Stimulated activated naive CD4-positive, alpha-beta T cell treated with Interleukin-2 at 50 U/mL for 16 hours (primary cell): ENCODE measurements at places on chromosomes 2 and 18.
A peak's percentile ranks its signal among the peaks of the same experiment; 100 is the strongest.

DNA sequence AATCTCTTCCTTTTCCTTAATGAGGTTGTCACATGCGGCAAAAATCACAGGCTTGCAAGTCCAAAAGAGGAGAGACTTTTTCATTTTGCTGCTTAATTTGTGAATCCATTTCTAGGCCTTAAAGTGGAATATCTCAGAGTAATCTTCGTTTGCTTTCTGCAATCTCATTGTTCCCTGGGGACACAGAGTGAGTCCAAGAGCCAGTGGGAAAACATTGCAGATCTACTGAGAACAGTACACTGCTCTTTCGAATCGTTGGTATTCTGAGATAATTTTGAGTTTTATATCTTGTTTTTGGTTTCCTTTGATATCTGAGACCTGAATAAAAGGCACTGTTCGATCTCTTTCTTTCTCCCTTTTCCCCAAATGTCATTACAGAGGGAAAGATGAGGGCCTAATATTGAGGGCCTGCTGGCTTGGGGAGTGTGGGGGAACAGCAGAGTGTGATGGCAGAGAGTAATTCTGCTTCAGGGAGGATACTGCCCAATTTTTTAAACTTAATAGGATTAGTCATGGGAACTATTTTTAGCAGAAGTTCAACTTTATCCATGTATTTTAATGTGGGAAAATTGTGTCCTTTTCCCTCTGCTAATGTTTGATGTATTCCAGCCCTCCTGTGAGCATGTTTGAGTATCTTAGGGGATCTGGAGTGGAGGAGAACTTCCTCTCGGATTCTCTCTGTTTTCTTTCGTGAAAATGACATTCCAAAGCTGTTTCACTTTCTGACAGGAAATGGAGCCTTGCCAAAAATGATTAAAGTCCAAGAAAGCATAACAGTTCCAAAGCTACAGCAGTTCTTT lies 418.2 kb upstream of the ZEB2 start:
- no peak for DNase-seq

DNA sequence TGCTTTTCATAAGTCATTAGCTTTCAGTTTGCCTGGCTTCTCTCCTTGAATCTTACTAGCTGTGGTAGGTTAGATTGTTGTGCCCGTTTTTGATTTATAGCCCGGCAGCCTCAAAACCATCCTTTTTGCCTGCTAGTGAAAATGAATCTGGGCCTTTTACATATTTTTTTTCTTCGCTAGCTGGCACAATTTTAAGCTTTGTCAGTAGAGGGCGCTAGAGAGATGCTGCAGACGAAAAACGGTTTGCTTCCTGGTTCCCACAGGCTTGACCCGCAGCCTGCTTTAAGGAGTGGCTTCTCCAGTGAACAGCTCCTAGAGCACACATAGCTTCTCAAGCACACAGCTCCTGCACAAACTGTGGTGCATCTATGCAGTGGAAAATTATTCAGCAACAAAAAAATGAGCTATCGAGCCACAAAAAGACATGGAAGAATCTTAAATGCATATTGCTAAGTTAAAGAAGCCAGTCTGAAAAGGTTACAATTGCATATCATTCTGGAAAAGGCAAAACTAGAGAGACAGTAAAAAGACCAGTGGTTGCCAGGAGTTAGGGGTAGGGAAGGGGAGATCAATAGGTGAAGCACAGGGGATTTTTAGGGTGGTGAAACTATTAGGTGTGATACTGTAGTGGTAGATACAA lies 47.9 kb downstream of the E2F6 start:
- DNase-seq: no peak

GRCh38 chr2:238901461-238902057 lies 53.7 kb downstream of the TWIST2 start:
- no peak for DNase-seq

DNA sequence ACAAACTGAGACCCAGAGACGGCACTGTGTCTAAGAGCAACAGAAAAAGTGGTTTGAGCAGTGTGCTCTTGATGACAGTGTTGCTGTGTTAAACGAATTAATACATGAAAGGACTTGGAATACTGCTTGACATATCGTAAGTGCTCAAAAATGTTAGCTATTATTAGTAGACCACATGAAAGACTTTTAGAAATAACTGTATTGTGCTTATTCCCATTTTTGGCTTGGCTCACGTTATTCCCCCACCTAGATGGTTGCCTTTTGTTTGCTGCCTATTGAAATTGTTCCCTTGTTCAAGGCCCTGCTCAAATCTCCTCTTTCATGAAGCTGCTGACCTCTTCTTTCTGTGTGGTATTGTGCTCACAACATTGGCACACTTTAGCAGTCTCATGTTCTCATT lies 27.8 kb upstream of the C2orf74 start:
- DNase-seq: no peak

DNA sequence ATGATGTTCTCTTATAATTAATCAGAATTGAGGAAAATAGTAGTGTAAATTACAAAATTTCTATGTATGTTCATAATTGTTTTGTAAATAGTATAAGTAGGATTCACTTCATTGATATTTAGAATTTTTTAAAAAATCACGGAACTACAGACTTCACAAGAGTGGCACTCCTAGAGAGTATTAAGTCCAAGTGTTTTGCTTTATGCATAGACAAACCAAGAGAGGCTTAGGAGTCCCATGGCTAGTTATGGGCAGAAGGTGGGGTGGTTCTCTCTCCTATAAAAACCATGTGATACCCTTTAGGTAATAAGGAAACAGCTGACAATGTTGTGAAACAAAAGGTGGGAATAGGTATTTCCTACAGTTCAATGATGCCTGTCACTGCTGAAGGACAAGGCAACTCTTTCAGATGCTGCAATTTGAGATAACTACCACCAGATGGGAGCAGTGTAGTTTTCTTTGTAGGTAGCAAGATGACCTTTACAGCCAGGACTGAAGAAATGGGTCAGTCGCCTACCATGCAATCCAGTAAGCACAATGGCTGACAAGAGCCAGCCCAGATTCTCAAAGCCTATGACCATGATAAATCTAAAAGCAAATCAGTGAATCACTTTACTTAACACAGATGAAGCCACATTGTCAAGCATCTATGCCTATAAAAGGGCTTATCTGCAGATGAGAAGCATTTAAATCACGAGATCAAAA lies 83.9 kb downstream of the AAK1 start:
- no peak for DNase-seq

GRCh38 chr18:61727241-61728193 lies 165.3 kb downstream of the RNF152 start:
- DNase-seq: no peak

GRCh38 chr2:150292192-150292591 lies 195.3 kb downstream of the RND3 start:
- DNase-seq: no peak

DNA sequence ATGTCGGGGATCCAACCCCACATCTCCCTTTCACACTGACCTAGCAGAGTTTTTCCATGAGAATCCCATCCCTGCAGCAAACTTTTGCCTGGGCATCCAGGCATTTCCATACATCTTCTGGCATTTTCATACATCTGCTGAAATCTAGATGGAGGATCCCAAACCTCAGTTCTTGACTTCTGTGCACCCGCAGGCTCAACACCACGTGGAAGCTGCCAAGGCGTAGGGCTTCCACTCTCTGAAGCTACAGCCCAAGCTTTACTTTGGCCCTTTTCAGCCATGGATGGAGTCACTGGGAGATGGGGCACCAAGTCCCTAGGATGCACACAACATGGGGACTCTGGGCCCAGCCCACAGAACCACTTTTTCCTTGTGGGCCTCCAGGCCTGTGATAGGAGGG lies 32.2 kb upstream of the TEX51 start:
- DNase-seq: no peak

DNA sequence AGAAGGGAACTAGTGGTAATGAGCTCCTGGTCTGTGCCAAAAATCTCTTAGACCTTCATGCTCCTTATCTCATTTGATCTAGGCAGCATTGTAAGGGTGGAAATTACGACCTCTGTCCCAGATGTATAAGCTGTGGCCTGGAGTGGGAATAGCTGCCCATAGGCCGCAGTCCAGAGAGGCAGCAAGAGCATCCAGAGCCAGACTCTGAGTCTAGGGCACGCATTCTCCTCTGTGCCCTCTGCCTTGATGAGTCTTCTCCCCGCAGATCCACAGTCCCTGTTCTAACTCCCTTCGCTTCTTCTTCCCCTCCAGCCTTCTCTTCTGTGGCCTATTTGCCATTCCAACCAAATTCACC lies 304.6 kb downstream of the MYCN start:
- no peak for DNase-seq

- DNase-seq: no peak
Observed at GRCh38 chr2:157107460-157107859, 150.0 kb upstream of the GALNT5 start.

GRCh38 chr2:99615247-99615771 lies 125.5 kb upstream of the REV1 start:
- DNase-seq: no peak

- no peak for DNase-seq
Observed at GRCh38 chr2:63364866-63365265, 223.4 kb downstream of the WDPCP start.

GRCh38 chr18:80204142-80204541 lies 43.2 kb downstream of the PARD6G start:
- no peak for DNase-seq

- DNase-seq: no peak
Observed at GRCh38 chr2:189115126-189115525, 64.4 kb downstream of the COL5A2 start.

DNA sequence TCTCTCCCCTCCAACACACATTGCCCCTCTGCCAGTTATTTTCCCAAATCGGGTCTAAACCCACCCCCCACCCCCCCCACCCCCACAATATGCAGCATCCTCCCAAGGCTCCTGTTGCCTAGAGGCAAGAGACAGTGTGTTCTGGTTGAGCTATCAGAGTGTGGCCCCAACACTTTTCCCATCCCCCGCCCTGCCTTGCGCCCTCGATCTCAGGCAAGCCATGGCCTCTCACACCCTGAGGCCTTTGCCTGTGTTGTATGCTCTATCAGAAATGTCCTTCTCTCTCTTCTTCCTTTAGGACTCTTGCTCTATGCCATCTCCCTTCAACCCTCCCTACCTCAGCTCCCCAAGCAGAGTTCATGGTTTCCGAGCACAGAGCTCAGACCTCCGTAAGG lies 9.5 kb upstream of the GRHL1 start:
- DNase-seq: no peak

DNA sequence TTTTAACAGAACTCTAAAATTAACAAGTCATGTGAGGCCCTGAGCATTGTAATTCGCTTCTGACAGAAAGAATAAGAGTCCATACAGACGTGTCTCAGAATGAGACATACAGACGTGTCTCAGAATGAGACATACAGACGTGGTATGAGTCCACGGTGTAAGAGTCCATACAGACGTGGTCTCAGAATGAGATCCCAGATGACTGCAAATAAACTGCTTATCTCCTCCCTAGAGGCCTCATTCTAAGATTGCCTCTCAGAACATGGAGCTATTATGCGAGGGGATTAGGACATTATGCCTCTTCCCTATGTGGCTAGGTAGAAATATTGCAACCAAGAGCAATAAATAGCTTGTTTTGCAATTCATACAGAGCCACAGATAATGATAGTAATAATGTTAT lies 63.9 kb downstream of the NEB start:
- DNase-seq: no peak

- no peak for DNase-seq
Observed at GRCh38 chr18:23825978-23826405, 136.7 kb downstream of the LAMA3 start.

- DNase-seq: no peak
Observed at GRCh38 chr2:140679752-140680151, 1451.1 kb downstream of the LRP1B start.

GRCh38 chr2:168573128-168573903 lies 117.2 kb downstream of the CERS6 start:
- no peak for DNase-seq

DNA sequence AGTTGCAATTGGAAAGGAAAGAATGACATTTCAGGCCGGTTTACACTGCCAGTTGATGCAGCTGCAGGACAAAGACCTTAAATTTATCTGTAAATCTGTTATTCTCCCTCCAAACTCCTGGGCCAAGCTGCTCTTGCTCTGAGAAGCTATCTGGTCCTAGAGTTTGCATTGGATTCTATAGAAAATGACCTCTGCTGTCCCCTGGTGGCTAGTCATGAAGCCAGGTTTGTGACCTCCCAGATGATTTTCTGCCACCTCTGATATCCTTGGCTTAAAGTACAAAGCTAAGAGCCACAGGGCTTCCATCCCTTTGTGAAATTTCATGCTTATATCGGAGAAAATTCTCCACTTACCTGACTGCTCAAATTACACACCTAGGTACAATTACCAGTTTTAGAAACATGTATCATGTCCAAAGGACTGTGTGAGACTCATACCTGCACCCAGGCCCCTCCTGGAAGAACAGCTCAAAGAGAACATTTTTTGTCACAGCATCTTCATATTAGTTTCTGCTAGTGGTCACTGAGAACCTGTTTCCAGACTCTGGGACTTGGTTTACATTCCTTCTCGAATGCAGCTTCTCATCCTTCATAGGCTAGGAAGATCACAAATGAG lies 28.9 kb upstream of the IER3IP1 start:
- no peak for DNase-seq

GRCh38 chr2:38968021-38968420 lies 78.3 kb downstream of the ARHGEF33 start:
- DNase-seq: no peak

GRCh38 chr2:172234716-172235691 lies 132.3 kb upstream of the DLX2 start:
- peak; percentile 11 for DNase-seq

DNA sequence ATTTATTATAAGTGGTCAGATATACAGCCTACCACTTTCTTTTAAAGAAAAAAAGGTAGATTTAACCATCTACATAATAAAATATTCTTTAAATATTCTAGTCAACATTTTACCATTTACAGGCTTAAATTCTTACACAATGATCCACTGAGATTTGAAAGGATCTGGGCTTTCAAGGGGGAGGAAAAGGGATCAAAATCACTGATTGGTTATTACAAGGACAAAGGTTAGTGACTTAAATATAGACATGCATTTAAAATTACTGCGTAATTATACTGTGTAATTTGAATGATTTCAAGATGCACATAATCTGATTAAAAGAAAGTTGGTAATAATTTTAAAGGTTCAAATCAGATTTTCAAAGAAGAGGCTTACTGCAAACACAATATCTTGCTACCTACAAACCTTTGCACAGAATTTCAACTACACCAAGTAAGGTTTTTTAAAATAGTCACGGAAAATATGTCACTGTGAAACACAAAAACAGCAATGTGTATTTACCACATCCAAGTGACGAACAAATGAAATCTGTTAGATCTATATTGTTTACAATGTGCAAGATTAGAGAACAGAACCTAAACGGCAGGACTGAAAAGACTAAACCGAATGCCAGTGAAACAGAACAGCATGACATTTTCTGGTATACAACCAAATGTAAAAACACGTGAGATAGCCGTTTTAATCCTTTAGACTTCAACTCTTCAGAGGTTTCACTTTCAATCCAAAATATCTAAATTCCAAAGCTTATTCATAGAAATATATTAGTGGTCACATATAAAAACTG lies 40.8 kb downstream of the RTN4 start:
- no peak for DNase-seq

DNA sequence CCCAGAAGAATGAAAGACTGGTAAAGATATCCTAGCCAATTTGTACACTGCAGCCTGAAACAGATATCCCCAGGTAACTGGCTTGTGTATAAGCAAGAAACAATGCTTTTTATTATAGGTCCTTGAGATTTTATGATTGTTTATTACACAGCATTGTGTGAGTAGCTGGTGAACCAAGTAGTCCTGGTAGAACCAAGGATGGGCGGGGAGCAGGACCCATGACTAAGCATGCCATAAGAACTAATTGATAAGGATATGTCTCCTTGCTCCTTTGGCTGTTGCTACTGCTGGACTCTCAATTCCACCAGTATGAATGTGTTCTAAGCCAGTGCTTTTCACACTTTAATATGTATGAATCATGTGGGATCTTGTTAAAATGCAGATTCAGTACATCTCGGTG lies 12.3 kb upstream of the ALMS1 start:
- DNase-seq: no peak
